ENCODE measurements at places on chromosomes 16 and 17.

GRCh38 chr16:84579936-84580335 lies 37.9 kb downstream of the COTL1 start:
- no peak for DNase-seq

GRCh38 chr17:49845321-49845720 lies 2.5 kb downstream of the TAC4 start:
- no peak for DNase-seq

GRCh38 chr17:54718286-54718685 lies 182.4 kb upstream of the TOM1L1 start:
- no peak for DNase-seq

DNA sequence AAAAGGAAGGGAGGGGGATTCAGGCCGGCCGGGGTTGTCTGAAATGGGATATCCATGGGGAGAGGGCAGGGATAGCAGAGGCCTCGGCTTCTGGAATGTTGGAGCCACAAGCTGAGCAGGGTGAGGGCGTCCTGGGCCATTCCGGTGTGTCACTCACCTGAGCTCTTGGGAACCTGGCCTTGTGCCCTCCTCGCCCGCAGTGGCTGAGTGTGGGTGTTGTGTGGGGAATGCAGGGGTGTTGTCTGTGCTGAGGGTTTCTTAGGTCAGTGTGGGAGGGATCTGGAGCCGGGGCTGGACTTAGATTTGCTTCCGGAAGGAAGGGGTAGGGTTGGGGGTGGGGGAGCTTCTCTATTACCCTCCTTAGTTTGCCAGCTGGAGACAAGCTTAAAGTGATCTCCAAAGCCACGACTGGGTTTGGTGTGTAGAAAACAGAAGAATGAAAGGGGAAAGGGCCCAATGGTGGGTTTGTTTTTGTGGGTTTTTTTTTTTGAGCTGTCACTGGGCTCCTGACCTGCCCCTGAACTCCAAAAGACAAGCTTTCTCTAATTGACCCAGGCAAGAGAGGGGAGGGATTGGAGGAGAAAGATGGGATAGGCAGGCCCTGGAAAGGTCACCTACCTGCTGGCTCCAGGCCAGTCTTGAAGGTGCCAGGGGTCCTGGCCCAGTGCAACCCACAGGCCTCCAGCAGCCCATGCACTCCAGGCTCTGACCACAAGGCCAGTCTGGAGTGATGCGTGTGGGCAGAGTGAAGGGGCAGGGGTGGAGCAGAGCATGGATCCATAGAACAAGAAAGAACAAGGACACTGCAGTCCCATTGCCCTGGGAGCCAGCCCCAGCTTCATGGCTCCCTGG lies at the start of gene SULT1A2:
TSS of gene SULT1A2 (minus strand) at position 211 of the 852 bp plus-strand sequence. CDS start 1,120 bp downstream, outside the sequence.
- DNase-seq, result no peak

GRCh38 chr17:7704601-7705268 lies at the start of gene EFNB3:
Gene EFNB3 (plus strand): TSS chr17:7705202. CDS start chr17:7705599, 397 bp downstream.
- no peak for DNase-seq

- no peak for DNase-seq
Measured at GRCh38 chr17:29911641-29912177, 18.3 kb downstream of the SSH2 start.

DNA sequence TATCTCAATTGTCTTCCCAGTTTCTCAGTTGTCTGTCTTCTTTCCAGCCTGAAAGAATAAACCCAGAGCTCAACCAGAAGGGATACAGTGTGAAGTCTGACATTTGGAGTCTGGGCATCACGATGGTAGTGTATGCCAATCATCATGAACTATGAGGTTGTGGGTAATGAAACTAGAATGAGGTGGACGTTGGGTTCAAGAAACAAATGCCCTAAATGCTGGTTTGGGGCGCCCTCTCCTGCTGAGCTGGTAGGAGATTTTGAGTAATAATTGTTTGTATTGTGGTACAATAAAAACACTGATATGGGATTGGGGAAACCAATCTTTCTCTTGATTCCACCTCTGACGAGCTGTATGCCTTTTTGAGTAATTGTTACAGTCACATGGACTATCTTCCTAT lies 110.4 kb downstream of the MAP2K6 start:
- no peak for DNase-seq

GRCh38 chr16:83797013-83797412 lies 10.8 kb upstream of the HSBP1 start:
- DNase-seq, result no peak

GRCh38 chr17:32555611-32556310 lies 69.0 kb downstream of the CDK5R1 start:
- no peak for DNase-seq

DNA sequence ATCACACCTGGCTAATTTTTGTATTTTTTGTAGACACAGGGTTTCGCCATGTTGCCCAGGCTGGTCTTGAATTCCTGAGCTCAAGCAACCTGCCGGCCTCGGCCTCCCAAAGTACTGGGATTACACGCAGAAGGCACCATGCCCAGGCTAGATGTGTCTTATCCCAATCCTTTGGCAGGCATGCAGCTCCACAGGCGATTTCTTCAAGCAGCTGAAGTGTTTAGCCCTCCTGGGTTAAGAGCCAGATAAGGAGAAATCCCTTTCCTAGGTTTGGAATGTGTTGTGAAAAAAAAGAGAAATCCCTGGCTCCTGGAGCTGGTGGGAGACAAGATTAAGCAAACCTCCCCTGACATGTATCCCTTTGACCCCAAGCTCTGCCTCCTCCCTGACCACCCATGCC lies 2.1 kb upstream of the NHERF1 start:
- DNase-seq, result no peak

DNA sequence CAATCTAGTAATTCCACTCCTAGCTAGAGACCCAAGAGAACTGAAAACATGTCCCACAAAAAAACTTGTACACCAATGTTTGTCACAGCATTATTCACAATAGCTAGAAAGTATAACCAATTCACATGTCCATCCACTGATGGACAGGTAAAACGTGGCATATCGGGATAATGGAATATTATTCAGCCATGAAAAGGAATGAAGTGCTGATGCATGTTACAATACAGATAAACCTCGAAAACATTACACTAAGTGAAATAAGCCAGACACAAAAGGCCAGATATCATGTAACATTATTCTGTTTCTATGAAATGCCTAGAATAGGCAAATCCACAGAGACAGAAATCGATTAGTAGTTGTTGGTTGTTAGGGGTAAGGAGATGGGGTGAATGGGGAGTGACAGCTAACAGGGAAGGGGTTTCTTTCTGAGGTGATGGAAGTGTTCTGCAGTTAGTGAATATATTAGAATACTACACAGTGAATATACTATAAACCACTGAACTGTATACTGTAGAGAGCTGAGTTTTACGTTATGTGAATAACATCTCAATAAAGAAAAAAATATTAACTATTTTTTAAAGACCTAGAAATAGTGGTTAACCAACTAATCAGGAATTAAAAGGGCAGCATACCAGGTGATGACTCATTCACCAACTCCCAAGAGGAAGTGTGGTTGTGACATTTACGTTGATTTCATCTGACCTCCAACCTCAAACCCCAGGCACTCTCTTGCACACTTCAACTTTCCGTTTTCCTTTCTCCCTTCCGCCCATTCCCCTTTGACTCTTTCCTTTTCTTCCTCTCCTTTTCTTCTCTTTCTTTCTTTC lies 48.6 kb downstream of the GAS7 start:
- DNase-seq, result no peak

DNA sequence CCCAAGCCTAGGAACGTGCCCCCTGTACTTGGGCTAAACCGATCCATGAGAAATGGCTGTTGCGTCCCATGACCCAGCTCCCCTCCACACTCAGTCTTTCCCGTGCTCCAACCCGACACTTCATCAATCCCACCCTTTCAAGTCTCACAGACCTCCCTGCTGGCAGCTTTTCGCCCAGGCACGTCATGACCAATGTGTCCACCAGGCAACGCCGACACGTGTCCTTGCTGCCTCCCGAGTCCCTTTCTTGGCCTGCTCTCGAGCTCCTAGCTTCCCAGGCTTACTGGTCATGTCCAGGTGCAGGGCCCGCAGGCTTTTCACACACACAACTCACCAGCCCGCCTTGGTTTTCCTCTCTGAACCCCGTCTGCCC lies 12.2 kb downstream of the MNT start:
- DNase-seq, result no peak

DNA sequence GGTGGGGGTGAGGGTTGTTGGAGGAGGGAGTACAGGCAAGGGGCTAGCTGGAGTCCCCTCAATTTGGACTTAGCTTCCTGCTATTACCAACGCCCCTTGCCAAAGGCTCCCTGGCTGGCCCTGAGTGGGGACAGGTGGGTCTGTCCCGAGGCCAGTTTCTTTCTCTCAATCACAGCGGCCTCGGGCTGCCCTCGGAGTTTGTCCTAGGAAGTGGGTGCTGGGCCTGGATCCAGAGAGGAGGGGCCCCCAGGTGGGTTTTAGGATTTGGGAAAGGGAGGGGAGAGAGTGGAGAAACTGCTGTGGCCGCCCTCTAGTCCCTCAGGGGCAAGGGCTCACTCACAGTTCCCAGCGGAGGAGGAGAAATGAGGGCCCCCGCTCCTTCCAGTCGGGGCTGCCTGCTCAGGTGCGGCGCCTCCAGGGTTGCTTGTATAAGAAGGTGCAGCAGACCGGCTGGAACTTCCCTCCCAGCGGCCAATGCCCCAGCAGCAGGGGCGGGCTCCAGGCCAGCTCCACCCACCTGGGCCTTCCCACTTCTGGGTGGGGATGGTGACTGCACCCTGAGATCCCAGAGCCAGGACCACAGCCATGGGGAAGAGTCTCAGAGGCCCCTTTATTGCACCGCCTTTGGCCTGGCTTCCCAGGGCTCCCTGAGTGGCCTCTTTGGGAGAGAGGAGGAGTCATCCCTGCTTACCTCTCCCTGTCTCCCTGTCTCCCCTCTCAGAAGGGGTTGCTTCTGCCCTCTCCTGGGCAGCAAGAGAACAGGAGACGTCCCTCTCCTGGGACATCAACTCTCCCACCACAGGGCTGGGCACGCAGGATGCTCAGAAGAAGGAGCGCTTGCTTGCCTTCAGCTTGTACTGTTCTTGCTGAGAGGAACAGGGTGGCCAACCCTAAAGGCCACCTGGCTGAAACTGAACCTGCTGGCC lies 112.0 kb upstream of the SMURF2 start:
- no peak for DNase-seq

GRCh38 chr17:77092025-77092424 lies 48.7 kb upstream of the SEC14L1 start:
- DNase-seq, result no peak

DNA sequence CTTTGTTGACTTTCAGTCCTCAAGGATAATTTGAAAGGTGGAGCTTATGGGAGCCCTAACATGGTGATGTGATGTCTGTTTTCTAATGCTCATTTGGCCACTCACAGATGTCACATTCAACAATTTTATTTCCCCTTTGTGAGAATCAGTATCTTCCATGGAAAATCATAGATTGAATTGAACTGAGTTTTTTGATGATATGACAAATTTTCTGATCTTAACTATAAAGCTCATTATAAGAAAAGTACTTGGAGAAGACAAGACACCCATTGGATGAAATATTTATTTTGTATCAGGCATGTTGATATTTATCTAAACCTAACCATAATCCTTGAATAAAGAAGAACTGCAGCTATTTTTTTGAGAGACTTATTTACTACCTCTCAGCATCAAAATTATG lies 824.6 kb upstream of the GOT2 start:
- DNase-seq, result no peak

DNA sequence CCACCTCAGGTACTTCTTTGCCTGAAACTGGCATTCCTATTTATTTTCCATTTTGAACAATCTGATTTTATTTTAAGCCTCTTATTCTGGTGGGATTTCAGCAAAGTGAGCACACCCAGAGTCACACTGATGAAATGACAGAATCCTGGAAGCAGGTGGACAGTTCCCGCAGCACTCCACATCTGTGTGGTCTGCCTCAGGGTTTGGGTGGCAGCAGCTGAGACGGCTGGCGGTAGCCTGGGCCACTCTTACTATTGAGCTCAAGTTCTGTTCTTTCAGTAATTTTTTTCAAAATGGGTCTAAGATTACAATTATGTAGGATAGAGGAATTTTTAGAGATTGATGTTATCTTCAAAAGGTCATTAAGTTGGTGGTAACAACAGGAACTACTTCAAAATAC lies 32.5 kb upstream of the ENDOV start:
- no peak for DNase-seq

DNA sequence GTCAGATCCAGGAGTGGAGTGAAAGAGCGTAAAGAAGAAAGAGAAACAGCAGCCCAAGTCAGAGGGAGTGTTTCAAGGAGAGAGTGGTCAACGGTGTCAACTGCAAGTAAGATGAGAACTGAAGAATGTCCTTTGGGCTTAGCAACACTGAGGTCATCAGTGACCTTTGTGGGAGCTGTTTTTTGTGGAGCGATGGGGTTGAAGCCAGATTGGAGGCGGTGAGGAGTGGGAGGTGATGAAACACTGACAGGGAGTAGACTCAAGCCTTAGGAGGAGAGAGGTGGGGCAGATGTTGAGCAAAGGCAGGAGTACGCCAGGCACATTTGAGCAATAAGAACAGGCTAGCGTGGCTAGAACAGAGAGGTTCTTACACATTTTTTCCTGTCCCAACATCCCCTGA lies 103.7 kb upstream of the GNAO1 start:
- no peak for DNase-seq

DNA sequence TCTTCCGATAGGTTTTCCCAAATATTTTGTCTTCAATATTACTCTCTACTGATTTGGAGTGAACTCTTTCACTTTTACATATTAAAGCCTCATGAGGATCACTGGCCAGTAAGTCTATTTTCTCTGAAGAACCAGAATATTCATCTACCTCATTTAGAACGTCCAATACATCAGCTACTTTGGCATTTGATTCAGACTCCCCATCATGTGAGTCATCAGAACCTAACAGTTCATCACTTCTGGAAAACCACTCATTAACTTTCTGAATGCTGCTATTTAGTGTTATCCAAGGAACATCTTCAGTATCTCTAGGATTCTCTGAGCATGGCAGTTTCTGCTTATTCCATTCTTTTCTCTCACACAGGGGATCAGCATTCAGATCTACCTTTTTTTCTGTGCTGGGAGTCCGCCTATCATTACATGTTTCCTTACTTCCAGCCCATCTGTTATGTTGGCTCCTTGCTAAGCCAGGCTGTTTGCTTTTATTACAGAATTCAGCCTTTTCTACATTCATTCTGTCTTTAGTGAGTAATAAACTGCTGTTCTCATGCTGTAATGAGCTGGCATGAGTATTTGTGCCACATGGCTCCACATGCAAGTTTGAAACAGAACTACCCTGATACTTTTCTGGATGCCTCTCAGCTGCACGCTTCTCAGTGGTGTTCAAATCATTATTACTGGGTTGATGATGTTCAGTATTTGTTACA lies 30.9 kb downstream of the BRCA1 start:
- no peak for DNase-seq

DNA sequence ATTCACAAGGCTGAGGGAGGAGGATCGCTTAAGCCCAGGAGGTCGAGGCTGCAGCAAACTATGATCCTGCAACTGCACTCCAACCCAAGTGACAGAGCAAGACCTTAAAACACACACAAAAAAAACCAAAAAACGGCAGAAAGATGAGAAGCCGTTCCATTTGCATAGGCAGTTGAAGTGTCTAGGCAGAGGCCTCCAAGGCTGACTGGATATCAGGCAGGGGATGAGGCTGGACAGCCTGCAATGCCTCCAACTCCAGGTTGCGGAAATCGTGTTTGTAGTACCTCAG lies 2.0 kb upstream of the FBXL19 start:
- DNase-seq, result no peak

DNA sequence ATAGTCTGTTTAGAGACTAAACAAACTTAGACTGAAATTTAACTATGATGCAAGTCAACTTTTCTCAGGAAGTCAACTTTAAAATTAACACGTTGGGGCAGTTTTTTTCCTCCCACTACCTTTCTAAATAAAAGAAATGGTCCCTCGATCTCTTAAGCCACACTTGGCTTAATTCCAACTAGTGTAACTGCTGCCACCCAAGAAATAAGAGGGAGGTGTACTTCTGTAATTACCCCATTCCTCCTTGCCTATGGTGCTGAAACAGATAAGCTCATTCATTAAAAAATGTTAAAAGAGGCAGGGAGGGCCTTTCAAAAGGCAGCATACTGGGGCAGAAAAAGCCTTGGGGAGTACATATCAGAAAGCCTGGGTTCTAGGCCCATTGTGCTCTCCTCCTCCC lies 59.8 kb downstream of the NCOR1 start:
- DNase-seq, result no peak

Measured in activated T-helper 1 cell treated with anti-CD3 and anti-CD28 coated beads, Interleukin-2, amount 50 U/mL, for 16 hours (primary cell).